Left ventricle myocardium superior (tissue), 1 donor: ENCODE measurements at places on chromosomes 5 and 9. TPM values are rescaled to one million over a fixed set of nuclear protein-coding genes. Genes with fewer than 3 reads are reported as not detected.

DNA sequence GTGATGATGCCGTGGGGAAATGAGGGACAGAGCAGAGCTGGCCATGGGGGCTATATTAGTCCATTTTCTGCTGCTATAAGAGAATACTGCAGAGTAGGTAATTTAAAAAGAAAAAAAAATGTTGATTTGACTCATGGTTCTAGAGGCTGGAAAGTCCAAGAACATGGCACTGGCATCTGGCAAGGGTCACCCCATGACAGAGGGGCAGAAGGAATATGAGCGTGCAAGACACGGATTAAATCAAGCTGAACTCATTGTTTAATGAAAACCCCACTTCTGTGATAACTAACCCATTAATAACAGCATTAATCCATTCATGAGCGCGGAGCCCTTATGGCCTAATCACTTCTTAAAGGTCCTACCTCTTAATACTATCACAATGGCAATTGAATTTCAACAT, 68.8 kb downstream of the SNX18 start:
- DNase-seq: no peak

DNA sequence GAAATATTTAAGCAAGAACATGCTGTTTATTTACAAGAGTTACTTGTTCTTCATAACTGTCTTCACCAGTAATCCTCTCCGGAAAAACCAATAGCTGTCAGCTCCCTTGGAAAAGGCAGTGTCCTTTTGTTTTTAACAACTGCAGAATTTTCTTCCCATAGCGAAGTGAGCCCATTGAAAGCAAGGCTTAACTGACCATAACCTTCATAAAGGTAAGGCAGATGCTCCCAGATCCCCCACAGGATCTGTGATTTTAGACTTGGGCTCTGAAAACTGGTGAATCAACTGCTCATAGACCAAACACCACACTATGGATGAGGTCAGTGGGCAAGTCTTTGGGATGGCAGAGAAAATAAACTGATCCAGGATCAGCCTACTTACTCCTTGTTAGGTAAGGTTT, 155.0 kb downstream of the GLIS3 start:
- DNase-seq: no peak

DNA sequence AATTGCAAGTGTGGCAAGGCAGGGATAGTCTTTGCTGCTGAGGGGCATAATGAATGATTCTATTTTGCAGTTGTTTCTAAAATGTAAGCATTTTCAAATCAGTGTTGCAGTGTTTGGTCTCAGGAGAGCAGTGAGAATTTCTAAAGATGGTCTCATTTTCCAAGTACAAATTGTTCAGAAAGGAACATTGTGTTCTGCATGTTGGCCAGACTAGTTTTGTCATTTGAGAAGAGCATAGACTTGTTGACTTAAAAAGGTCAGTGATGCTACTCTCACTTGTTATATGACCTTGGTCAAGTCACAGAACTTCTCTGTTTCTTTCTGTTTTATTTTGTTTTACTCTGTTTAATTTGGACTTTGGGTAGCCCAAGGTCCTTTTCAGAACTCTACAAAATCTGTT, 344.6 kb downstream of the OSTF1 start:
- no peak for DNase-seq

- no peak for DNase-seq
Observed at GRCh38 chr9:110502842-110503241, 76.7 kb downstream of the SVEP1 start.

BHMT2 gene
- 5.3 TPM for total RNA-seq

DNA sequence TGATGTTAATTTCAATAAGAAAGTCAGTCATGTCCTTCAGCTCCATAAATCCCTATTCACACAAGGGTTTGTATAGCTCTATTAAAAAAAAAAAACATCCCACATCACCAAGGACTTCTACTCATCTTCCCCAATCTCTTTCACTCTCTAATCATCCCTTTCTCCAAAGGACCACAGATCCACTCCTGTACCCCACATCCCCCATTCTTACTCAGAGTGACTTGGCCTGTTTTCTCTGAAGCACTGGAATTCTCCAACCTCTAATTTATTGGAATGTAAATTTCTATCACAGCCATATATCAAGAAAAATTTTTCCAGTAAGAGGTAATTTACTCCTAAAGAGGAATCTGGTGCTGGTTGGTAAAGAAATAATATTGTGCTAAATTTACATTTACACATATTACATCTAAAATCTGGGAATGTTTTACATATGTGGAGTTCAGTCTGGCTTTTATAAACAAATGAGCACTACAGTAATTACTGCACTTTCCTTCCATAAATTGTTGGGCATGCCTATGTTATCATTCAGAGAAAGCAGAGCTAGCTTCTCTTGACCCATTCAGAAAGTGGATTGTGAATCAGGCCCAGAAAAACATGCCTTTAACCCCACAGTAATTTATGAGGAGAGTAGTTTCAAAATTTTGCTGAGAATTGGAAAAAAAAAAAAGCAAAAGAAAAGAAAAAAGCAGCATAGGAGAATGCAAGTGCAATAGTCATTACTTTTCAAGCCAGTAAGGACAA, 399.5 kb upstream of the TNC start:
- DNase-seq: no peak

DNA sequence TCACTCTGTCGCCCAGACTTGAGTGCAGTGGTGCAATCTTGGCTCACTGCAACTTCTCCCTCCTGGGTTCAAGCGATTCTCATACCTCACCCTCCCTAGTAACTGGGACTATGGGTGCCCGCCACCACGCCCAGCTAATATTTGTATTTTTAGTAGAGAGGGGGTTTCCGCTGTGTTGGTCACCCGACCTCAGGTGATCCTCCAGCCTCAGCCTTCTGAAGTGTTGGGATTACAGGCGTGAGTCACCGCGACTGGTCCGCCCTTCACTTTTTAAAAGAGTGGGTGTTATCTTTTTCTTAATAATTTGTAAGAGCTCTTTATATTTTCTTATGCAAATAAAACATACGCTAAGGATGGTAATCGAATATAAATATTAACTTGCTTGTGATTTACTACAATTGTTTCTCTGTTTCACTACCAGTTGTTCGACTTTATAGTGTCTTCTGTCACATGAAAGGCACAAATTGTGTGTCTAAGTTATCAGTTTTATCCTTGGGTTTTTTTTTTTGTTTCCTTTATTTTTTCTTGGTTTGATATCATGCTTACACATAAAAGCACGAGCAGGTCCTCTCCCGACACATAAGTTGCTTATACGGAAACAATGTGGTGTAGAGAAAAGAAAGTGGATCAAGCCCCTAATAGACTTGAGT, 1.9 kb upstream of the GPBP1 start:
- DNase-seq: no peak

FAM169A gene
- total RNA-seq: 3.6 TPM

DNA sequence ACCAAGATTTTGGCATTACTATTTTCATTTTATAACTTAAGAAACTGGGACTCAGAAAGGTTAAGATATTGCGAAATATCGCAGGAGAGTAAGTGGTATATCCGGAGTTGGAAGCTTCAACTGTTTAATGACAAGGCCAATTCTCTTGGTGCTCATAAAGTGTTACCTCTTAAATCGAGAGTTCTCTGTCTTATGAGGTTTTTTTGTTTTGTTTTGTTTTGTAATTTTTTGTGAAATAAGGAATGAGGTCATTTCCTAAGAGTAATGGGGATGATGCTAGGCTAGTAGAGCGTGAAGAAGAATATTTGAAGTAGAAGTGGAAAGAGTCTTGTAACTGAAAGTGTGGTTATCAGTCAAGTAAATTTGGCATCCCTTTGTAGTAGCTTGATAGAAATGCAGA, 183.2 kb upstream of the DAB2 start:
- DNase-seq: no peak

- DNase-seq: no peak
Observed at GRCh38 chr5:57111993-57112392, 61.9 kb upstream of the GPBP1 start.

DNA sequence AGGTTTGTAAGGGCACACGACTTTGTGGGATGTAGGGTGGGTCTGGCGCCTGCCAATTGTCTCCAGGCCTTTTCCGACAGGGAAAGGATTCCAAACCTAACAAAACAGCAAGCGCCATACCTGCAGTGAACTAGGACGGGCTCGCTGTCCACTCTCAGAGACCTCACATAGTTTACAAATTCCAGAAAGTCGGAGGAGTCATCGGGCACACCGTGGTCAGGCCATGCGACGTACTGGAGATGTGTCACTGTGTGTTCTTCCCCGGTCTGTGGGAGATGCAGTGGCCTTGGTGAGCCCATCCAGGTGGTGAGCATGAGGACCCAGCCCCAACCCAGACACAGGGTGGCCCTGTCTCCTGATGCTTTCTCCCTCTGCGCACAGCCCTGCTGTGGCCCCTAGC, 61.3 kb upstream of the EPB41L4B start:
- DNase-seq: no peak

C6 gene
- total RNA-seq: 44.6 TPM

IFNA13 gene
- total RNA-seq: not detected
